ENCODE measurements at places on chromosomes 16 and 17. TPM values are rescaled to one million over a fixed set of nuclear protein-coding genes. Genes with fewer than 3 reads are reported as not detected.

ADAM11 gene
- 0.12 TPM for total RNA-seq

GRCh38 chr17:38338053-38338452 lies 5.7 kb downstream of the GPR179 start:
- H3K27me3 ChIP-seq, result no peaks in the 10 kb centered on the region
- no peak overlapping the region for H3K27ac ChIP-seq
- DNase-seq, result no peak
- H3K36me3 ChIP-seq, result no peaks in the 10 kb centered on the region
- H3K4me1 ChIP-seq, result no peaks in the 10 kb centered on the region
- H3K4me3 ChIP-seq, result no peak overlapping the region

DNA sequence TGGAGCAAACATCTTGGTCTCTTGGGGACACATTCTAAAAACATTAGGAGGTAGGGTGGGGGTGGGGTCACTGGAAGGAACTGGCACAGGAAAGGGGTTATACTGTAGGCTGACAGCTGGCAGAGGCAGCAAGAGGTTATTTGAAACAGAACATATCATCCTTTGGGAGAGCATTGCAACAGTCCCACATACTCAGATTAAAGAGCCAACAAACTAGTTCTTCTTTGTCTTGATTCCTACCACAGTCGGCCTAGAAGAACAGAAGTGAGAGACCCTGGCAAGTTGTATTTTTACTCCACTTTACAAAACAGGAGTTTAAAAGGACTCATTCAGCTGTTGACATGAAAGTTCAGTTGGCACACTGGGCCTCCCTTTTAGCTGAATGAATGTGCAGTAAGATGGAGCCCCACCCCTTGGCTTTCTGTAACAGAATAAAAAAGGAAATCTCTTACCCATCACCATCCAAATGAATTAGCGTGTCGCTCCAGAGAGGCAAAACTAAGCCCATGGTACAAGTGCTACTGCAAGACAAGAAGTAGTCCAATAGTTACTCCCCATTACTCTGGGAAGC lies 54.6 kb upstream of the CORO6 start:
- H3K4me1 ChIP-seq, result no peaks in the 10 kb centered on the region
- no peak overlapping the region for H3K4me3 ChIP-seq
- H3K27me3 ChIP-seq, result no peaks in the 10 kb centered on the region
- DNase-seq, result no peak
- no peak overlapping the region for H3K27ac ChIP-seq
- H3K36me3 ChIP-seq, result no peaks in the 10 kb centered on the region

DNA sequence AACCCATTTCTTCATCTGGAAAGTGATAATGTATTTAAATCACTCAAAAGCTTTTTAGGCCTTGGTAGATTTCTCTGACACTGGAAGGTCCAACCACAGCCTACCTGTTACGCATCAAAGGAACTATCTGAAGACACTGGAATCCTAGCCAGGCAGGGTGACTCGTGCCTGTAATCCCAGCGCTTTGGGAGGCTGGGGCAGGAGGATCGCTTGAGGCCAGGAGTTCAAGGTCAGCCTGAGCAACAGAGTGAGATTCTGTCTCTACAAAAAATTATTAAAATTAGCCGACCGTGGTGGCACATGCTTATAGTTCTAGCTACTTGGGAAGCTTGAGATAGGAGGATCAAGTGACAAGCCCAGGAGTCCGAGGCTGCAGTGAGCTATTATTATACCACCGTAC lies 18.4 kb upstream of the G6PC1 start:
- H3K27me3 ChIP-seq, result no peaks in the 10 kb centered on the region
- no peaks in the 10 kb centered on the region for H3K4me1 ChIP-seq
- H3K27ac ChIP-seq, result no peak overlapping the region
- no peak for DNase-seq
- no peaks in the 10 kb centered on the region for H3K36me3 ChIP-seq

STH gene
- not detected for total RNA-seq

KRTAP4-1 gene
- not detected for total RNA-seq

DNA sequence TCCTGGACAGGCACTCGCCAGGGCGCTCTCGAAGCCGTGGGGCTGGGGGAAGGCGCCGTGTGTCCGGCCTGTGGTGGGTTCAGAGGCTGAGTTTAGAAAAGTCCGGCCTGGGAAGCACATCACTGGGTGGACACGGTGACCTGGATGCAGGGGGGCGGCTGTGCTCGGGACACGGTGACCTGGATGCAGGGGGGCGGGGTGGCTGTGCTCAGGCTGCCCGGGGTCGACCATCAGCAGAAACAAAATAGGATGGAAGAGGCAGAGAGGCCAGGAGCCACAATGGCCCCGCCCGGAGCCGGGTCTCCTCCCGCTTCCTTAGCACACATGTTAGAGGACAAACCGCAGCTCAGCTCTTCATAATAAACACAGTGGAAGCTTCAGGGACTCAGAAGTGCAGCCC lies 43.2 kb upstream of the GNG13 start:
- H3K36me3 ChIP-seq, result no peaks in the 10 kb centered on the region
- no peak overlapping the region for H3K27ac ChIP-seq
- H3K4me3 ChIP-seq, result no peak overlapping the region
- H3K27me3 ChIP-seq, result no peaks in the 10 kb centered on the region
- DNase-seq, result peak; percentile 48
- no peaks in the 10 kb centered on the region for H3K4me1 ChIP-seq

DNA sequence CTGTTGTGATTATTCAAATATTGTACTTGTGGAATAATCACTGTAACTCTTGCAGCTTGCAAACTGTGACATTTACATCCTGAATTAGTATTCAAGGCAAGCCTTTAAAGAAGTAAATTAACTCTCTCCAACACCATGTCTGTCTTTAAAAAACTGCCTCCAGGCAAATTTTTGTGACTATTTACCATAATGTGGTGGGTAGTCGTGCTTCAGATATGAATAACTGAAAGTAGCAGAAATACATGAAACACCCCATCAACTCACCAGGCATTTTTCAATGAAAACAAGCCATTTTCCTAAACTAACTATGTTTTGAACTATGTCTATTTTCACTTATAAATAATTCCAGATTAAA lies 217.4 kb upstream of the PSMD7 start:
- no peak overlapping the region for H3K4me3 ChIP-seq
- H3K4me1 ChIP-seq, result no peaks in the 10 kb centered on the region
- no peak for DNase-seq
- no peaks in the 10 kb centered on the region for H3K27me3 ChIP-seq
- no peak overlapping the region for H3K27ac ChIP-seq
- no peaks in the 10 kb centered on the region for H3K36me3 ChIP-seq

BRIP1 gene
- 1.2 TPM for total RNA-seq

MYH1 gene
- 2.3 TPM for total RNA-seq

DNA sequence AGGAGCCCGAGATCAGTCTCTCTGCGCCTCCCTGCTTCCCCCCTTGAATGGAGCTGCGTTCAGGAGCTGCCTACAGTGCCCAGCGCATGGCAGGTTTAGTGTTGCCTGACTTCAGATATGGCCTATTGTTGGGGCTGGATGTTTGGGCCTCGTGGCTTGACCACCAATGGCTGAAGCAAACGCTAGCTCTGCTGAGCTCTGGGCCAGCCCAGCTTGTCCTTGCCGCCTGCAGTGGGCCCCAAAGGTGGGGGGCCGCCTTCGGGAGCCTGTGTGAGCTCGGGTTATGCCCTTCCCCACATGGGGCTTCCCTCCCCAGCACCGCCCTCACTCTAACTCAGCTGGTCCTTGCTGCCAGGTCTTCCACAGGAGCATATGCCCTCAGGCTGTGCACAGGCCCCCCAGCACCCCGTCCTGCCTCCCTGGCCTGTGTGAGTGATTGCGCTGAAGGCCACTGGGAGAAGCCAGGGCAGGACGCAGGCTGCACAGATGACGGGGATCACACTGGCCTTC lies 2.0 kb upstream of the METTL26 start:
- H3K36me3 ChIP-seq, result no peaks in the 10 kb centered on the region
- no peak for DNase-seq
- no peaks in the 10 kb centered on the region for H3K4me1 ChIP-seq
- H3K27me3 ChIP-seq, result no peaks in the 10 kb centered on the region

DNA sequence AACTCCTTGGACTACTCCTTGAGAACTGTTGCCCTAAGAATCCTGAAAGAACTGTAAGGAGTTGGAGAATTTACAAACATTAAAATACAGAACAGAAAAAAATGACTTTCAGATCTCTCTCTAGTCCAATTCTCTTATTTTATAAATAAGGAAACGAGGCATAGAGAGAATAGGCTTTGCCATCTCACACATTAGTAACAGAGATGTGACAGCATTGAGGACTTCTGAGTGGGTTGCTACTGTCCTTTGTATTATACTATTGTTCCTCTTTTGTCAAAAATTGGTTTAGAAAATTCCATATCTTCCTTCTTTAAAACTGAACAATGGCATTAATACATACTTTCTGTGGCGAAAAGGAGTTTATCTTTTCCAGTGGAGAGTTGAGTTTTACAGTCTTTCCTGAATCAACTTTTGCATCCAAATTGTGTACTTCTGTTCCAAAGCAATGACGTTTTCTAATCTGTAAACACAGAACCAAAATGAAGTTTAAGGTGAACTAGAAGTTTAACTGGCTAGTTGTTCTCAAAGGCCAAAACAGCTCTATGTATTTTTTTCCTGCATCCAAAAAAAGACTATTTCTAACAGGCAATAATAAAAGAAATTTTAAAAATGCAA lies 16.5 kb downstream of the BRIP1 start:
- no peaks in the 10 kb centered on the region for H3K27me3 ChIP-seq
- H3K4me1 ChIP-seq, result no peaks in the 10 kb centered on the region
- no peak overlapping the region for H3K4me3 ChIP-seq

- peaks cover 6% of the 10 kb centered on the region for H3K27me3 ChIP-seq
- DNase-seq, result no peak
These were observed 4.2 kb downstream of the METRNL start for GRCh38 chr17:83083368-83084201.

DNA sequence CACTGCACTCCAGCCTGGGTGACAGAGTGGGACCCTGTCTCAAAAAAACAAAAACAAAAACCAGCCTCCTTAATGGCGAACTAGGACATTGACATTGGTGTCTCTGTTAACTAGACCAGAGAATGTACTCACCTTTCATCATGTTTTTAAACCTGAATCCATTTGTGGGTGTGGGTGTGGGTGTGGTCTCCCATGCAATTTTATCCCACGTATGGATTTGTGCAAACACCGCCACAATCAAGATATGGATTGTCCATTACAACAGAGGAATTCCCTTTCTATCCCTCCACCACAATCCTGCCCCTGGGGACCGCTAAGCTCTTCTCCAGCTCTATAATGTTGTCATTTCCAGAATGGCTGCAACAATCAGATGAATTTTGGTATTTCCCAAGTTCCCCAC lies 49.9 kb downstream of the DNAH17 start:
- no peaks in the 10 kb centered on the region for H3K27me3 ChIP-seq
- H3K4me1 ChIP-seq, result no peaks in the 10 kb centered on the region
- H3K4me3 ChIP-seq, result no peak overlapping the region
- no peaks in the 10 kb centered on the region for H3K36me3 ChIP-seq
- H3K27ac ChIP-seq, result no peak overlapping the region

MYCBPAP gene
- not detected for total RNA-seq

- no peak for DNase-seq
- no peaks in the 10 kb centered on the region for H3K27me3 ChIP-seq
- H3K27ac ChIP-seq, result no peak overlapping the region
- no peak overlapping the region for H3K4me3 ChIP-seq
These were observed 75.5 kb downstream of the SOCS1 start for GRCh38 chr16:11180489-11180888.

CUEDC1 gene
- total RNA-seq, result 8.5 TPM

GRCh38 chr16:19697756-19698318 lies 20.2 kb downstream of the KNOP1 start:
- H3K27ac ChIP-seq, result no peak overlapping the region
- no peaks in the 10 kb centered on the region for H3K4me1 ChIP-seq
- no peaks in the 10 kb centered on the region for H3K27me3 ChIP-seq
- DNase-seq, result peak; percentile 35
- no peak overlapping the region for H3K4me3 ChIP-seq
- H3K36me3 ChIP-seq, result peaks cover 5% of the 10 kb centered on the region

GRCh38 chr17:41505809-41506767 lies 676 bp upstream of the KRT13 start:
- DNase-seq, result no peak
- no peaks in the 10 kb centered on the region for H3K4me1 ChIP-seq
- no peaks in the 10 kb centered on the region for H3K36me3 ChIP-seq

GRCh38 chr17:58760248-58760647 lies 4.6 kb downstream of the PPM1E start:
- no peaks in the 10 kb centered on the region for H3K27me3 ChIP-seq
- no peak for DNase-seq
- H3K4me1 ChIP-seq, result no peaks in the 10 kb centered on the region

- H3K27me3 ChIP-seq, result no peaks in the 10 kb centered on the region
- H3K4me1 ChIP-seq, result peaks cover 10% of the 10 kb centered on the region
- no peaks in the 10 kb centered on the region for H3K36me3 ChIP-seq
- no peak for DNase-seq
These were observed 855 bp downstream of the TUFM start for GRCh38 chr16:28845293-28845692.

GRCh38 chr16:74190292-74190691 lies 106.3 kb upstream of the PSMD7 start:
- no peaks in the 10 kb centered on the region for H3K27me3 ChIP-seq
- no peaks in the 10 kb centered on the region for H3K4me1 ChIP-seq
- H3K36me3 ChIP-seq, result no peaks in the 10 kb centered on the region
- no peak for DNase-seq
- no peak overlapping the region for H3K27ac ChIP-seq
- H3K4me3 ChIP-seq, result no peak overlapping the region

ABCC11 gene
- 3.1 TPM for total RNA-seq

DNA sequence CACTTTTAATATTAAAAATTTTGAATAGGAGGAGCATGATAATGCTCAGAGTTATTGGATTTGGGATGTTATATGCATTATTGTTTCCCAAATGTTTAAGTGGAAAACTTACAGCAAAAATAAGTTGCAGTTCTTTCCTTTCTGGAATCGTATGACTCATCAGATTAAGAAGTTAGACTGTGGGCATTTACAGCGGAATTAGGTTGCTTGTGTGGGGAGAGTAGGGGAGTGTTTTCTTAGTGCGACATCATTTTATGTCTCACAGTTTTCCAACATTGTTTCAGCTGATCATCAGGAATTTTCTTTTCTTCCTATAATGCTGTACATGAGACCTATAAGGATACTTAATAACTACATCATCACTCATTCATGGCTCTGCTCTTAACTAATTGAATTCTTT lies 1631.8 kb downstream of the CDH8 start:
- no peak for DNase-seq
- H3K27me3 ChIP-seq, result no peaks in the 10 kb centered on the region
- no peaks in the 10 kb centered on the region for H3K36me3 ChIP-seq
- no peaks in the 10 kb centered on the region for H3K4me1 ChIP-seq
- no peak overlapping the region for H3K27ac ChIP-seq

DNA sequence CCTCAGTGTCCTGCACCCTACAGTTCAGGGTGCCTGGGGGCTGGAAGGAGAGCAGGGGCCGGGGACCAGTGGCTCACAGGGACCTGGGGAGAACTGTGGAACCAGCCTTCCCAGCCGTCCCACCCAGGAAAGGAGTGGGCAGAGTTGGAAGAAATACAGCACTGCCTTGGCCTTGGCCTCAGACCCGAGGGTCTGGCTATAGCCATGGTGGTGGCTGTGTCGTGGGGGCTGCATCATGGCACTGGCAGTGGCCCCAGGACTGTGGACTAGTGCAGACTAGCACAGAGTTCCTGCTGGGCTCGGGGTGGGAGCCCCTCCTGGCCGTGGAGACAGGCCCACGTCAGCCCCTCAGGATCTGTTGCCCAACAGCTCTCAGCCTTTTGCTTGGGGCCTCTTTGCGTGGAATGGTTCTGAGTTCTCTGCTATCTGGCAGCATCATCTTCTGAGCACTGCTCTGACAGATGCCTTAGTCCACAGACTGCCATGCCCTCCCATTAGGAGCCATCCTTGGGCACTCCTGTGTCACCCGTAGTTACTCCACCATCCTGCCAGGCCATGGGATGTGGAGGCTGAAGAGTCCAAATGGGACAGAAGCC lies 12.6 kb upstream of the DNASE1 start:
- H3K4me1 ChIP-seq, result no peaks in the 10 kb centered on the region
- no peaks in the 10 kb centered on the region for H3K36me3 ChIP-seq
- H3K27me3 ChIP-seq, result no peaks in the 10 kb centered on the region
- no peak for DNase-seq
- no peak overlapping the region for H3K27ac ChIP-seq

NUBP2 gene
- total RNA-seq, result 90.3 TPM

KRT15 gene
- total RNA-seq, result not detected

PKMYT1 gene
- total RNA-seq, result 1.1 TPM

Data from right lobe of liver (tissue), 6 donors.